Stimulated activated CD4-positive, alpha-beta T cell treated with anti-CD3 and anti-CD28 coated beads, Interleukin-4, amount 100 ng/mL, for 4 hours (primary cell): ENCODE measurements at places on chromosomes 3 and 15.

GRCh38 chr3:60742606-60743145, 508.6 kb downstream of the FHIT start:
- no peak for DNase-seq

DNA sequence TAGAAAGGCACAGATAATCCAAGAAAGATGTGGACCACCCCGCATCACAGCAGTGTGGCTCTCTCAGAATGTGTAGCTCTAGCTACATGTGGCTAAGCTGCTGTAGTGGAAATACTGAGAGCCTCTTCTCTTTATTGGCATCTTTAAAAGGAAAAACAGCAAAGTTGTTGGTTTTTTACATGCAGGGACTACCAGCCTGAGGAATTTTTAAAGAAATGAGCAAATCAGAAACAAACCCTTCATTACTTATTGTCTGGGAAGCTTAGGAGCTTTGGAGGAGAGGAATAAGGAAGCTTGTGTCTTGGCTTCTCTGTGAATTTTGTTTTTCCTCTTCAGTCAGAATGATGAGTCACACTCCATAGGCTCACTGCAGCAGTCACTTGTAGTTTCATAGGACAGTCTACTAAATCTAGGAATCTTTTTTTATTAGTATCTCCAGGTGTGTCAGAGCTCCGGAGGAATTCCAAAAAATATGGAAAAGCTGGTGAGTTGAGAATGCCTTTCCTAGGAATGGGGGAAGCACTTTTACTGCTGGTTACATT, 27.5 kb downstream of the POLG start:
- DNase-seq: no peak

DNA sequence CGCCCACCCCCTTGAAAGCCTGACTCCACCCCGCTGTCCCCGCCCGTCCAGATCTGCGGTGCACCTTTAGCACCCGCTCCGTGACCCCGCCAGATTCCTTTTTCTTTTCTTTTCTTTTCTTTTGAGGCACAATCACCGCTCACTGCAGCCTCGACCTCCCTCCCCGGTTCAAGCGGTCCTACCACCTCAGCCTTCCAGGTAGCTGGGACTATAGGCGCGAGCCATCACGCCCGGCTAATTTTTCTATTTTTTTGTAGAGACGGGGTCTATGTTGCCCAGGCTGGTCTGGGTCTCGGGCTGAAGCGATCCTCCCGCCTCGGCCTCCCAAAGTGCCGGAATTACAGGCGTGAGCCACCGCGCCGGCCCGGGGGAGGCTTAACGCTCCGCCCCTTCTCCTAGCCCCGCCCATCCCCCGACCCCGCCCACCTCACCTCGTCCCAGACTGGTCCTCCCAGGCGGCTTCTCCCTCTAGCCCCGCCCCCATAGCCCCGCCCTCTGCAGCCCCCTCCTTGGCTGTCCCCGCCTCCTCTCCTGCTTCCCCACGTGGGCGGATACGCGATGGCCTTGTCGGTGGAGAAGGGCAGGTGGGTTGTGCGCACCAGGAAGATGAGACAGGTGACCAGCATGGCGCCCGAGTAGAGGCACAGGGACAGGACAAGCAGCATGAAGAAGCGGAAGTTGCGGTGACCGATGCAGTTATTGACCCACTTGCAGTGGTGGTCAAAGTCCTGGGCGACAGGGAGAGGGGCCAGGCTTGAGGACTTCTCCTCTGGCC, 3.2 kb downstream of the ZDHHC19 start:
- DNase-seq: peak; percentile 58

DNA sequence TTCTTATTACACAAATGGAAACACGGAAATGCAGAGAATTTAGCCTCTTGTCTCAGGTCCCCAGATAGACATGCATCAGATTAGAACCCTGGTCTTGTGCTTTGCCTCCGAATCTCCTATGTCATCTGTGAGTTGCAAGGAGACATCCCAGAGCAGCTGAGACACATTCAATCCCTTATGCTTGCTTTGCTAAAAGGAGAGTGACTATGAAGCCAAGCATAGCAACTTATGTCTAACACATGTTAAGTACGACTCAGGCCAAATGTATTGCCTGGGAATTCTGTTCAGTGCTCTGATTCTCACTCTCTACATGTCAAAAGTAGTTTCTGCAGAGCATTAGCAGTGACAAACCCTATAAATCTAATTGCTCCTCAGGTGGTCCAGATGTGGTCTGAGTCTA, 30.6 kb upstream of the LRRC3B start:
- no peak for DNase-seq

GRCh38 chr3:158794936-158795518, 6.8 kb upstream of the MFSD1 start:
- DNase-seq: no peak

DNA sequence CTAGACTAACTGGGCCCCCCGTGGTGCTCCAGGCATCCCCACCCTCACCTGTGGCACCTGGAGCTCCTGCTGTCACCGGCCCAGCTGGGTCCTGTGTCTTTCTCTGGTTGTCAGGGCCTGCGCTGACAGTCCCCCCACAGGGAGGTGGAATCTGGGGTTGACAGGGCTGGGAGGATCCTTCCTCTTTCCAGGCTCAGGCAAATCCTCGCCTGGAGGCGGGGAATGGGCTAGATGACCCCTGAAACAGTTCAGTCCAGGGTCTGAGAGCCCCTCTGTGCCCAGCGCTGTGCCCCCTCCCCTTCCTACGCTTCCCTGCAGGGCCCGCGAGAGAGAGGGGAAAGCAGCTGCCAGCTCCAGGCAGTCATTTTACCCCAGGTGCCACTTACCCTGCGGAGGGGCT, 50.1 kb upstream of the MCF2L2 start:
- DNase-seq: no peak
